AML-193 (cell line): ENCODE measurements at places on chromosomes 6 and 20.

DNA sequence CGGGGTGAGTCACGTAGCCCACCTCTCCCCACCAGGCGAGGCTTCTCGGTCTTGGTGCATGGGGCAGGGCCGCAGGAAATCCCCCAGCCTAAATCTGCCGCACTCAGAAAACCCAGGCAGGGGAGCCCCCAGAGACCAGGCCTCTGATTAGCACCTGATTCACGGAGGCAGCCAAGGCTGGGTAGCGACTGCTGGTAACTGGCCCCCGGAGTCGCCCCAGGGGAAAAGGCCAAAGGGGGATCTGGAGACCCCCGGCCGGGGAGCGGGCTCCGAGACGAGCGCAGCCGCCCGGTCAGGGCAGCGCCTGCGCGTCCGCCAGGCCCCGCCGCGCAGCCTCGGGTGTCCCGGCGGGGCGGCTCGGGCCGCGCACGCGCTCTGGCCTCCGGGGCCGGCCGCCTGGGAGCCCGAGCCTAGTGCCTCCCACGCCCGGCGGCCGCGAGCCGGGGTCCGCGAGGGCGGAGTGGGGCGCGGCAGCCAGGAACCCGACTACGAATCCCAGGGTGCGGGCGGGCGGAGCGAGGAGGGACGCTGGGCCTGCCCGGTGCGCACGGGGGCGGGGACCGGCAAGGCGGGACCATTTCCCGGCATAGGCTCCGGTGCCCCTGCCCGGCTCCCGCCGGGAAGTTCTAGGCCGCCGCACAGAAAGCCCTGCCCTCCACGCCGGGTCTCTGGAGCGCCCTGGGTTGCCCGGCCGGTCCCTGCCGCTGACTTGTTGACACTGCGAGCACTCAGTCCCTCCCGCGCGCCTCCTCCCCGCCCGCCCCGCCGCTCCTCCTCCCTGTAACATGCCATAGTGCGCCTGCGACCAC lies at the start of gene DUSP22:
DUSP22 (plus strand) TSS at position 791 of the 809 bp plus-strand sequence. CDS start 53 bp downstream, outside the sequence.
- no peak for DNase-seq

DNA sequence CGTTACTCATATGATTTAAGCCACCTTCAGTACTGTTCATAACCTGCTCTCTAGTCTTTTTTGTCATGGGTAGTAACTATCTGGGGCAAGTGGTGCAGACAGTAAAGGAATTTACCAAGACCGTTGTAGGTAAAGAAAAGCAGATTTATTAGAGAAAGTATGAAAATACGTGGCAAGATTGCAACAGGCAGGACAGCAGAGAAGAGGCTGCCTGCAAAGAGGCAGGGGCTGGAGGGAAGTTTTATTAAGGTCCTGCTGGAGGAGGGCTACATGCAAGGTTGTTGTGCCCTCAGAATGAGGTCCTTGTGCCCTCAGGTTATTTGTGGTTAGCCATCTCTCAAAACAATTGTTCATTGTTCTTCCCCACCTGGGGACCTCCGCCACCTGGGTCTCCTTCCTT lies 444.3 kb downstream of the BCKDHB start:
- no peak for DNase-seq

- no peak for DNase-seq
Observed at GRCh38 chr6:165849534-165850430, 186.7 kb upstream of the PDE10A start.

DNA sequence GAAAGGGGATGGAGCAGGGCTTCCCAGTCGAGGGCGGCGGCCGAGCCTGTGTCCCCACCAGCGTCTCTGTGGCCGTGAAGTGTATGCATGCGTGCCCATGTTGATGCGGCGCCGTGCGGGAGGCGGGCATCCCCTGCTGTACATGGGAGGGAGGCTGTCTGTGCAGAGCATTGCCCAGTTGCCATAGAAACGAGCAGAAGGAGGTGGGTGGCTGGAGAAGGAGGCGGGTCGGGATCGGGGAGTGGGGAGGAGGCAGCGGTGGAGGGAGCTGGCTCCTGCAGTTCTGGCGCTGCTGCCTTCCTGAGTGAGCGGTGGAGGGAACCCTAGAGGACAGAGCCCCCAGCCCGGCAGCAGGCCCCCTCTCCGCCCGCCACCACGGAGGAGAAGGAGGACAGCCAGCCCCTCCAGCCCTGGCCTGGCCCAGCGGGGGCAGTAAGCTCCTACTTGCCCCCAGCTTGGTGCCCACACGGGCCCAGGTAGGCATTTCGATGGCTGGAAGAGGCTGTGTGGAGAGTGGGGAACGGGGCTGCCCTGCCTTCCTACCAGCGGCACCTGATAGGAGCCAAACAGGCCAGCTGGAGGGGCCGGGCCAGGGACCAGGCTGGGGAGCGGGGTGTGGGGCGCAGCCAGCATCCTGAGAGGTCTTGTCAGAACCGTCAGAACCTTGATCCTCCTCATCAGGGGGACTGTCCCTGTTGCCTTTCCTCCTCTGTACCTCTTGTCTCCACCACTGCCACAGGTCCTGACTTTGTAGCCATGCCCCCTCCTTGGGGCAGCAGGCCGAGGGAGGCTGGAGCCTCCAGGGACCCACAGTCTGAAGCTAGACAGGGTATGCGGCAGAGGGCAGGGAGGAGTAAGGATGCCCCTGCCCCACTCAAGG lies 41.3 kb downstream of the SPDEF start:
- DNase-seq = no peak

- no peak for DNase-seq
Observed at GRCh38 chr6:150720774-150721233, 121.1 kb downstream of the PLEKHG1 start.

DNA sequence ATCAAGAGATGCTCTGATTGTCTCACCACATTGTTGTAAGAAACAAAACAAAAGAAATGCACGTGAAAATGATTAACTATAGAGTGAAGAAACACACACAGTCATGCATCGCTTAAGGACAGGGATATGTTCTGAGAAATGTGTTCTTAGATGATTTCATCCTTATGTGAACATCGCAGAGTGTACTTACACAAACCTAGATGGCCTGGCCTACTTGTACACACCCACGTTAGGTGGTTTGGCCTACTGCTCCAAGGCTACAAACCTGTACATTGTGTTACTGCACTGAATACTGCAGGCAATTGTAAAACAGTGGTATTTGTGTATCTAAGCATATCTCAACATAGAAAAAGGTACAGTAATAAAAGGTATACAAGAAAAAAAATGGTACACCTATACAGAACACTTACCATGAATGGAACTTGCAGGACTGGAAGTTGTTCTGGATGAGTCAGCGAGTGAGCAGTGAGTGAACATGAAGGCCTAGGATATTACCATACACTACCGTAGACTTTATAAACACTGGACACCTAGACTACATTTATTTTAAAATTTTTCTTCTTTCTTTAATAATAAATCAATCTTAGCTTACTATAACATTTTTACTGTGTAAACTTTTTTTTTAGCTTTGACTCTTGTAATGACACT lies 48.6 kb downstream of the FKBP5 start:
- no peak for DNase-seq

DNA sequence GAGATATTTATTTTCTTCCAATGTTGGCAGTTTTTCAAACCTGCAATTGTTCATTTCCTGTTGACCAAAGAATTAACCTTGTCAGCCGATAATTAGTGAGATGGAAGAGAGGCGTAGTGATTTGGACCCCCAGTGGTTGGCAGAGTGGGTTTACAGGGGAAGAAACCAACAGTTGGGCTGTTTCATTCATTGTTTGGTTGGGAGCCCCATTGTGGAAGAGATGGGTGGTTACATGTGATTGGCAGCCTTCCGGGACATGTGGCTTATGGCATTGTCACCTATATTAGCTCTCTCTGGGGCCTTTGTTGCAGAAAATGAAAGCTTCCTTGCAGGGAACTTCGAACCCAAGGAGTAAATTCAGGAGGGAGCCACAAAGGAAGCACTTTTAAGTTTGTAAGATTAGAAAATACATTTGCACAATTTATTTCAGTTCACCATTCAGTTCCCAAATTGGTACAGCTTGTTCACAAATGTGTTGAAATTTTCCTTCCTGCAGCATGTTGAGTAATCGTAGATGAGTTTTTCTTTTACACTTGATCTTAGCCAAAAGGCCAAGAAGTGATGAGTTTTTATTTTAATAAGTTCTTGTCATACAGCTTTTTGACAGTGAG lies 50.3 kb upstream of the CDKAL1 start:
- DNase-seq = peak; percentile 91
